ENCODE measurements at places on chromosomes 12 and 14.
A peak's percentile ranks its signal among the peaks of the same experiment; 100 is the strongest.

DNA sequence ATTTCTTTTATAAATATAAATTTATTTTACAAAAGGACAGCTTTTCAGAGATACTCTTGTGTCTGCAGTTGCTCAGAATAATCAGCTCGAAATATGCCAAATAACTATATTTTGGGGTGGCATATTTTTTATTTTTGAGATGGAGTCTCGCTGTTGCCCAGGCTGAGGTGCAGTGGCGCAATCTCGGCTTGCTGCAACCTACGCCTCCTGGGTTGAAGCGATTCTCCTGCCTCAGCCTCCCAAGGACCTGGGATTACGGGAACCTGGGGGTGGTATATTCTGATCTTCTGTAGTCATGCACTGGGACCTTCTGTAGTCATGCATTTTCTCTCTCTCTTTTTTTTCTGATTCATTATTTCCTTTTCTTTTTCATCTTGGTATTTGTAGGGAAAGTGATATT lies 135.0 kb upstream of the AMIGO2 start:
- DNase-seq = no peak

GRCh38 chr12:69330475-69331473 lies 17.4 kb upstream of the LYZ start:
- DNase-seq = peak; percentile 46

DNA sequence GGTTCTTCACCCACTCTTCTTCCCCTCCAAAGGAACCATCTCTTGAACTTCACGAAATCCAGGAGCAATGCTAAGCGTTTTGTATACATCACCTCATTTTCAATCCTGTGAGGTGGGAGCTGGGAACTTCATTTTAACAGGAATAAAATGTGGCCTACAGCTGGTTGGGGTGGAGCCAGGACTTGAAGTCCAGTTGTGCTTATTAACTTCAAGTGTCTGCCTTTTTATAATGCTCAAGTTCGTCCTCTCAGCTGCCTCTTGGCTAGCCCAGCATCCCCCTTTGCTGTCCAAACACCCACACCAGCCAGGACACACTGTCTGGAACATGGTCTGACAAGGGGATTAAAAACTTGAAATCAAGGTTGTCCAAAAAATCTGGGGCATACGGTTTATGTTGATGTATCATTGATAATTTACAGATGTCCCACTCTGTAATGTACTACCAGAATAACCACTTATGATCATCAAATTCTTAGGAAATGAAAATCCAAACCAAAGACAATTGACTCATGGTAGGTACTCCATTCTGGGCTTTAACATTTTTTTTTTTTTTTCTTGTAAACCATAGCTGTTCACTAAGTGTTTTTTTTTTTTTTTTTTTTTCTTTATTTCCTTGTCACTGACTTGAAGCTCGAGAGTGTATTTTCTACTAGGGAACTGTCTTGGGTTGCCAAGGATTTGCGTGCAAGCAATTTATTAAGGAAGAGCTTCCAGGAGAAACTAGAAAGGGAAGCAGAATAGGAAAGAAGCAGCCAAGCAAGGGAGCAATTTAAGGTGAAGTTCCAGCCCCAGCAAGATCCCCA lies 252.3 kb downstream of the EFCAB11 start:
- no peak for DNase-seq

DNA sequence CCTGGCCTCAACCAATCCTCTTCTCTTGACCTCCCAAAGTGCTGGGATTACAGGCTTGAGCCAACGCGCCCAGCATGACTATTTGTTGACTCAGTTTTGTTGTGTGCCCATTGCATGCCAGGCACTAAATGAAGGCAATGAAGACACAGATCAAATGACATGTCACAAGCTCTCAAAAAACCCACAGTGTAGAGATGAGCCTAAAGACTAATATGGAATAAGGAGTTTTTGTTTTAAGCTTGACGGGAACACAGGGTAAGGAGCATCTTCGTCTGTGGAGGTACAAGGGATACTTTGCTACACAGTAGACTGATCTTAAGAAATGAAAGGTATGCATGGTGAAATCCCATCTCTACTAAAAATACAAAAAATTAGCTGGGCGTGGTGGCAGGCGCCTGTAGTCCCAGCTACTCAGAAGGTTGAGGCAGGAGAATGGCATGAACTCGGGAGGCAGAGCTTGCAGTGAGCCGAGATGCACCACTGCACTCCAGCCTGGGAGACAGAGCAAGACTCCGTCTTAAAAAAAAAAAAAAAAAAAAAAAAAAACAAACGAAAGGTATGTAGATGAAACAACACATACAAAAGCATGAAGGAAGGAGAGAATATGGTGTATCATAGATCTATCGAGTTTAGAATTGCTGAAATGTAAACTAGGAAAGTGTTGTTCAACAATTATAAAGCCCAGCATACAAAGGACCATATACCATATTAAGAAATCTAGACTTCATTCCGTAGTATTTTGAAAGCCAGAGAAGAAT lies 122.1 kb upstream of the PTPRB start:
- no peak for DNase-seq

DNA sequence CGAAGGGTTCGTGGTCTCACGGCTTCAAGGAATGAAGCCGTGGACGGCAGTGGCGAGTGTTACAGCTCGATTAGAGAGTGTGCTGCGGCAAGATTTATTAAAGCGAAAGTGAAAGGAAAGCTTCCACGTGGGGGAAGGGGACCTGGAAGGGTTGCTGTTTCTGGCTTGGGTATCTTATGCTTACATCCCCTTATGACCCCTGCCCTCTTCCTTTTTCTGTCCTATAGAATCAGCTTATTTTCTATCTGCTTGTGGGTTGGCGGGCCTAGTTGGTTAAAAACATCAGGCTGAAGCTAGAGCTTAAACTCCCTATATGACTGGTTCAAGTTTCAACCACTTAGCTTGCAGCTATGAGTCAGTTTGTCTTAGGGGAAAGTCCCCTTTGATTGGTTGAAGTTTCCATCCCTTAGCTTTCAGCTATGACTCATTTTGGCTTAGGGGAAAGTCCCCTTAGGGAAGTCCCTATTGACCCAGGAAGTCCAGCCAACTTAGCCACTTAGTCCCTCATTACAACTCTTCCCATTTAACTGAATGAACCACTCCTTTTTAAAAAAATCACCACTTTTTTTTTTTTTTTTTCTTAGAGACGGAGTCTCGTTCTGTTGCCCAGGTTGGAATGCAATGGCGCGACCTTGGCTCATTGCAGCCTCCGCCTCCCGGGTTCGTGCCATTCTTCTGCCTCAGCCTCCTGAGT lies 1494.7 kb upstream of the TMEM132C start:
- DNase-seq = no peak

DNA sequence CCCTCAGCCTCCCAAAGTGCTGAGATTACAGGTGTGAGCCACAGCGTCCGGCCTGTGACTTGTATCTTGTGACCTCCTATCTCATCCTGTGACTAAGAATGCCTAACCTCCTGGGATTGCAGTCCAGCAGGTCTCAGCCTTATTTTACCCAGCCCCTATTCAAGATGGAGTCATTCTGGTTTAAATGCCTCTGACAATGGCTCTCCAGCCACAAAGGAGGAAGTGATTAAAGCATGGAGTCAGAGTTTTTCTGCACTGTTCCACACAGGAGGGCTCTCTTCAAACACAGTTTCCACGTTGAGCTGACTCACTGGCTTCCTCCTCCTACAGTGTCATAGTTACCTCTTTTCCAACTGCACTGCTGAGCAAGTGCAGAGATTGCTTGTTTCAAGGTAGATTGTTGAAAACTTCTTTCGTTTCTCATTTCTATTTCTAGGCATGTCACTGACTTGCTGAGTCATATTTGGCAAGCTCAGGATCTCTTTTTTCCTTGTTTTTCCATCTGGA lies 383.8 kb downstream of the PCNX1 start:
- no peak for DNase-seq

Measured in iPS-NIHi11 (cell line).